ENCODE measurements at places on chromosomes 1 and 21.
A peak's percentile ranks its signal among the peaks of the same experiment; 100 is the strongest.

GRCh38 chr21:30014886-30015285 is 75.1 kb upstream of the GRIK1 start:
- no peak for DNase-seq

GRCh38 chr21:19490481-19490880 is 1086.9 kb upstream of the TMPRSS15 start:
- DNase-seq, result peak; percentile 24

DNA sequence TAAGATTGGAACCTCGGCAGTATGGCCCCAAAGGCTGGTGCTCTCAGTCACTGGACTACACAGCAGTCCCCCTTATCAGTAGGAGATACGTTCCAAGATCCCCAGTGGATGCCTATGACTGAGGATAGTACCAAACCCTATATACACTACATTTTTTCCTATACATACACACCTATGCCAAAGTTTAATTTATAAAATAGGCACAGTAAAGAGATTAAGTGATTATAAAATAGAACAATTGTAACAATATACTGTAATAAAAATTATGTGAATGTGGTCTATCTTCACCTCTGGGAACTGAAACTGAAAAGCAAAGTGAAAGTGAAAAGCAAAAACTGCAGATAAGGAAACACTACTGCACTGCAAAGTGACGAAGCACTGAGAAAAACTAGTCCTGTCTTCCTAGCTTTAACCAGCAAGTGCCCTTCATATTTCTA is 96.8 kb downstream of the INTS7 start:
- DNase-seq, result peak; percentile 27

GRCh38 chr1:222464841-222465210 is 83.1 kb downstream of the HHIPL2 start:
- DNase-seq, result peak; percentile 65

GRCh38 chr1:215292932-215293331 is 210.4 kb downstream of the KCNK2 start:
- DNase-seq, result no peak

GRCh38 chr1:228136901-228137300 is 3.2 kb upstream of the GUK1 start:
- DNase-seq, result no peak

GRCh38 chr1:115123116-115123515 is 33.8 kb upstream of the TSPAN2 start:
- DNase-seq, result no peak

DNA sequence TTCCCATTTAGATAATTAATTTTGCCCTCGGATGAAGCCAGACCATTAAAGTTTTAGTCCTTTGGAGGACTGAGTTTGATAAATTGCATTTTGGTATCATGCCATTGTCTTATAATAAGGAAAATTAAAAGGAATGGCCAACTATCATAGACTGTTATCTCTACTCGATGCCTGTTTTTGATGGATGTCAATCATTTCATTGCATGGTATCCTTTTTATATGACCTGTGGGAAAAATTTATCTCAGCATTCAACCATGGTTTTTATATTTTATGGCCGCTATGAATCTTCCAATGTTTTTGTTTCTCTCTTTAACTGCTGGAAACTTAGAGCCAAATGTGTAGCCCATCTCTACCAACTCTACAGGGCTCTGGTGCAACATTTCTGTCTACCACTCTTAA is 9.9 kb upstream of the CCT8 start:
- DNase-seq, result no peak

DNA sequence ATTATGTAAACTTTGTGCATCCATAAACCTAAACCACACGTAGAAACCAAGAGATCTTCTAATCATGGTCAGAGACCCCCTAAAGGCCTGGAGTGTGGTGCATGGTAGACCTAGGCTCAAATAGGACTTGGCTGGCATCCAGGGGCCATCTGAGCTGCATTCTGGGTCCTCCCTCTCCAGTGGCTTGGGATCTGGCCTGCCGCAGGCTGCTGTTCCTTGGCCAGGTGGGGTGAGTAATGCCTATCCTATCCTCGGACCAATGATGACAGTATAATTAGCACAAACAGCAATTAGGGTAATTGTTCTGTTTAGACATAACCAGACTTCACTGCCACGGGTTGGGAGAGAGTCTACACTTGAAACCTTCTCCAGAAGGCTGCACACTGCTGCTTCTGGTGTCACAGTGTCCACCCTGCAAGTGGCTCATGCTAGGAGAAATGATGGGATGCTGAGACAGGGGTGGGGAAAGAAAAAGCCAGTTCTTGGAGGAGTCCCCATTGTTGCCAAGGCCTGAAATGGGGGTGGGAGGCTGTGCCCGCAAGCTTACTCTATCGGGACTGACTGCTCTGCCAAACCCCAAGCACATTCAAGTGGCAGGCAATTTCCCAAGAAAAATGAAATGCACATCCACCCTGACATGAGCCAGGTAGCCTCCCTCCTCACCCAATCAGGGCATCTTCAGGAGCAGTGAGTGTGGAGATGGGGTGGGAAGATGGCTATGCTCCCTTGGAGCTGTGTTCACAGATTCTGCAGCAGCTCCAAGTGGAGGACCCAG is 12.5 kb upstream of the PKP1 start:
- DNase-seq, result no peak

GRCh38 chr1:210723646-210724045 is 394.9 kb downstream of the HHAT start:
- no peak for DNase-seq

GRCh38 chr1:105874621-105875020 is 1181.9 kb upstream of the PRMT6 start:
- no peak for DNase-seq

DNA sequence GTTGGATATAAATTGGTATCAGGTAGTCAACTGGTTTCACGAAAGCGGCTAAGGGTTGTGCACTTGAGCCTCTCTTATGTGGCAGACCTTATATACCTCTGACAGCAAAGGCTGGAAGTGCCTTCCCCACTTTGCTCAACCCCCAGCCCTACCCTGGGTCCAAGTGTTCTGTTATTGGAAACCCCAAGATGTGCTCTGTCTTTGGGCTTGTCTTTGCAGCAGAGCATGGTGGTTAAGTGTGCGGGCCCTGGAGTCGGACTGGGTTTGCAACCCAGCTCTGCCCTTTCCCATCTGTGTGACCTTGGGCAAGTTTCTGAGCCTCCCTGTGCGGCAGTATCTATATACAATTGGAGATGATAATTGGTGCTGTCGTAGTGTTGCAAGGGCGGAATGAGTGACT is 11.2 kb upstream of the IL10 start:
- no peak for DNase-seq

Measured in umbilical cord (tissue), 2 donors.